Thymus (tissue), 14 donors: ENCODE measurements at places on chromosomes 16 and 17. TPM values are rescaled to one million over a fixed set of nuclear protein-coding genes. Genes with fewer than 3 reads are reported as not detected.
A peak's percentile ranks its signal among the peaks of the same experiment; 100 is the strongest.

FBXO39 gene
- total RNA-seq = 0.09 TPM

SEPTIN12 gene
- total RNA-seq = not detected

EPX gene
- 14.9 TPM for total RNA-seq

GP1BA gene
- total RNA-seq = 0.14 TPM

IKZF3 gene
- 31.5 TPM for total RNA-seq

TBC1D3G gene
- total RNA-seq = not detected

DNA sequence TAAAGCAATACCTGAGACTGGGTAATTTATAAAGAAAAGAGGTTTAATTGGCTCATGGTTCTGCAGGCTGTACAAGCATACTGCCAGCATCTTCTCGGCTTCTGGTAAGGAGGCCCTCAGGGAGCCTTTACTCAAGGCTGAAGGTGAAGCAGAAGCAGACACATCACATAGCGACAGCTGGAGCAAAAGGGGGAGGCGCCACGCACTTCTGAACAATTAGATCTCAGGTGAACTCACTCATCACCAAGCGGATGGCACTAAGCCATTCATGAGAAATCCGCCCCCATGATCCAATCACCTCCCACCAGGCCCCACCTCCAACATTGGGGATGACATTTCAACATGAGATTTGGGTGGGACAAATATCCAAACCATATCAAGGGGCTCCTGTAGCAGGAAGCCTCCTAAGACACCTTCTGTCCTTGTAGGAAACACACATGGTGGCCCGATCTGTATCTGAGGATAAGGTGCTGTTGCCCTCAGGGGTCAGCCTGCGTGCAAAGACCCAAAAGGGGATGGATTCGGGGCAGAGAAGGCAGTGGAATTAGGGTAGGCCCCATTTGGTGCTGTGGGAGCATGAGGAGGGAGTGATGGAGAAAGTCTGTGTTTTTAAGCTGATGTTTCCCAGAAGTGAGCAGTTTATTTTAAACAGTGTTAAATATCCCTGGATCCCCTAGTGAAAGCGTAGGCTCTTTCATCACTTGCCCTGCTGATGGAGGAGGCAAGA, 23.0 kb downstream of the IL21R start:
- no peaks in the 10 kb centered on the region for H3K27me3 ChIP-seq
- peak overlapping the region; percentile 4 for H3K27ac ChIP-seq
- H3K36me3 ChIP-seq = peaks cover 8% of the 10 kb centered on the region
- no peak overlapping the region for H3K4me3 ChIP-seq

GRCh38 chr17:77885678-77886386, 72.7 kb upstream of the TNRC6C start:
- no peak for DNase-seq
- no peak overlapping the region for H3K4me3 ChIP-seq
- H3K27me3 ChIP-seq = peaks cover 13% of the 10 kb centered on the region
- H3K36me3 ChIP-seq = no peaks in the 10 kb centered on the region
- H3K27ac ChIP-seq = no peak overlapping the region
- H3K4me1 ChIP-seq = peaks cover 55% of the 10 kb centered on the region

- H3K27me3 ChIP-seq = no peaks in the 10 kb centered on the region
- peaks cover 67% of the 10 kb centered on the region for H3K36me3 ChIP-seq
- H3K4me3 ChIP-seq = peak overlapping the region; percentile 86
- DNase-seq = no peak
- H3K4me1 ChIP-seq = peaks cover 13% of the 10 kb centered on the region
- peak overlapping the region; percentile 76 for H3K27ac ChIP-seq
These were observed 851 bp downstream of the EDC4 start for GRCh38 chr16:67873435-67874370.

- H3K36me3 ChIP-seq = peaks cover 61% of the 10 kb centered on the region
- no peaks in the 10 kb centered on the region for H3K27me3 ChIP-seq
- no peaks in the 10 kb centered on the region for H3K4me1 ChIP-seq
- no peak overlapping the region for H3K4me3 ChIP-seq
- no peak overlapping the region for H3K27ac ChIP-seq
- no peak for DNase-seq
These were observed 7.8 kb downstream of the TTC19 start for GRCh38 chr17:16007439-16007838.

GRCh38 chr17:15185625-15185991, 79.5 kb downstream of the PMP22 start:
- no peak overlapping the region for H3K27ac ChIP-seq
- no peaks in the 10 kb centered on the region for H3K4me1 ChIP-seq
- H3K36me3 ChIP-seq = no peaks in the 10 kb centered on the region
- no peak for DNase-seq
- no peak overlapping the region for H3K4me3 ChIP-seq

DNA sequence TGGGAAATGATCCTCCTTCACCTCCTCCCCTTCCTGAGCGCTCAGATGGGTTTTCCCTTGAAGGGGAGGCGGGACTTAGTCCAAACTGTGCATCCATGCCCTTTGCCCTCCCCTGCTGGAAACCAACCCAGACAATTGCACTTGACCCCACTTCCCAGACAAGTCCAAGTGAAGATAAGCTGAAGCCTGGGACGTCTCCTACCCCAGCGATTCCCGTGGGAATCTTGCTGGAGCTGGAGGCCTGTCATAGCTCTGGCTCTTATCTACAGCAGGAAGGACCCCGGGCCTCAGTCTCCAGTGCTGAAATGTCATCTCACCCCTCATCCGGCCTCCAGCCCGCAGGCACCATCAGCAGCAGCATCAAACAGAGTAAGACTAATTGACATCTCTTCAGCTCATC, 6.5 kb upstream of the NGFR start:
- no peaks in the 10 kb centered on the region for H3K36me3 ChIP-seq
- DNase-seq = no peak
- no peak overlapping the region for H3K4me3 ChIP-seq
- H3K27ac ChIP-seq = no peak overlapping the region

GRCh38 chr16:89506791-89507191, 1.4 kb upstream of the SPG7 start:
- H3K27ac ChIP-seq = peak overlapping the region; percentile 93
- peaks cover 19% of the 10 kb centered on the region for H3K4me1 ChIP-seq
- H3K36me3 ChIP-seq = peaks cover 15% of the 10 kb centered on the region
- no peak for DNase-seq

- no peak for DNase-seq
- H3K27me3 ChIP-seq = no peaks in the 10 kb centered on the region
- peaks cover 5% of the 10 kb centered on the region for H3K36me3 ChIP-seq
- H3K4me3 ChIP-seq = no peak overlapping the region
- peak overlapping the region; percentile 19 for H3K27ac ChIP-seq
- H3K4me1 ChIP-seq = peaks cover 46% of the 10 kb centered on the region
These were observed 18.7 kb upstream of the MTSS2 start for GRCh38 chr16:70704586-70704985.

DNA sequence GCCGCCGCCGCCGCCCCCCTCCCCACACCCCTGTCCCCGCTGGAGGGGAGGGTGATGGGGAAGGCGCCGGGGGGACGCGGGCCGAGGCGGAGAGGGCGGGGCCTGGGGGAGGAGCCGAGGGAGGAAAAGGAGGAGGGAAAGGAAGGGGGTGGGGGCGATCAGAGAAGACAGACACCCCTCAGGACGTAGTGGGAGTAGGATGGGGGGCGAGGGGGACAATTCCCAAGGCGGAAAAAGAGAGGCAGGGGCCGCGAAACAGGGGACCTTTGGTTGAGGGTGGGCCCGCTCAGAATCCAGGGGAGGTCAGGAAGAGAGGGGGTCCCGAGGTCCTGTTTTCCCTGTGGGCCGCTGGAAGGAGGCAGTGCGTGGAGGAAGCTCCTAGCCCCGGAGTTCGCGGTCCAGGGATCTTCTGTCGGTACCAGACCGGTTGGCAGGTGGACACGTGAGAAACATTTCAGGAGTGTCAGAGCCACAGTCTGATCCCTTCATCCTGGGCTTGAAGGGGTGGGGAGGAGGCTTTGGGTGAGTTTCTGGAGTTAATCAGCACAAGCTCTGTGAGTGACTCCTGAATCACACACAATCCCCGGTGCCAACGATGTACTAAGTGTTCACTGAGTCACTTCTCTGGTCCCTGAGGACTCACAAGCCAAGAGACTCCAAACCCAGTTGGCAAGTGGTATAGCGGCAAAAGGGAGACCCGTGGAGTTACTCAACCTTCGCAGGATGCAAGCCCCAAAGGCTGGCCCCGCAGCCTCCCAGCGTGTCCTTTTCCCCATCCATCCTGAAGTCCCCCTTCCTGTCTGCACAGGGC, at the start of gene XYLT1:
TSS of gene XYLT1 (minus strand) at position 53 of the 811 bp plus-strand sequence. CDS start 164 bp downstream, outside the sequence.
- H3K27ac ChIP-seq = no peak within 1 kb of the TSS
- no peaks in the 10 kb centered on the region for H3K36me3 ChIP-seq
- no peaks in the 10 kb centered on the region for H3K27me3 ChIP-seq
- peak within 1 kb of the TSS; percentile 60 for H3K4me3 ChIP-seq
- peak; percentile 52 for DNase-seq

DNA sequence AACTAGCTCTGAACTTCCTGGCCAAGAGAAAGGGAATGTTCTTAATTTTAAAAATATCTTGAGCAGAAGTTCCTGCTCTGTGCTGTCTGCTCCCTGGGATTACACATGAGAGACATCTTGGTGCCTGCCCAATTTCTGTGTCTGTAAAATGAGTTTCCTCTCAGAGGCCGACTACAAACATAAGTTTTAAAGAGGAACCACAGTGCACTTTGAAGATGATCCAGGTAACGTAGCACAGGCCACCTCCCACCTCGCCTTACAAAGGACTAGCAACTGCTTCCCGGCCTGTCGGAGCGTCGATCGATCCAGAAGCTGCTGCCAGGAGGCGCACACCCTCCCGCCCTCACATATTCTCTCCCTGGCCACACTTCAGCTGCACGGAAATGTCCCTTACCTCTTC, 55.0 kb upstream of the ATP2A3 start:
- no peaks in the 10 kb centered on the region for H3K4me1 ChIP-seq
- H3K27ac ChIP-seq = no peak overlapping the region
- H3K27me3 ChIP-seq = no peaks in the 10 kb centered on the region
- DNase-seq = no peak

DNA sequence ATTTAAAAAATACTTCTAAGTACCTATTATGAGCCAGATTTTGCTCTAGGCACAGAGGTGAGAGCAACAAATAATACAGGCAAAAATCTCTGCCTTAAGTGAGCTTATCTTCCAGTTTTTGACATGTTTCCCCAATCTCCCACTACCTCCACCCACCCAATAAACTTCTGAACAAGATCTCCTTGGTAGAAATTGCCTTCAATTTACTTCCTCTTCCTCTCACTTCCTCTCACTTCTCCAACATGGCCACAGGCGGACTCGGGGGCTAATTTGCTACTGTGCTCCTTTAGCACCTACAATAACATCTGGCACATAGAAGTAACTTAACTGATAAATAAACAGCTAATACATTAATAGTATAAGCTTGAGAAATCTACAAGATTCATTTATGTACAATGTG, 82.6 kb downstream of the CACNG1 start:
- H3K4me1 ChIP-seq = no peaks in the 10 kb centered on the region
- peaks cover 38% of the 10 kb centered on the region for H3K36me3 ChIP-seq
- DNase-seq = no peak
- no peaks in the 10 kb centered on the region for H3K27me3 ChIP-seq
